ENCODE measurements at places on chromosomes 11 and 22. TPM values are rescaled to one million over a fixed set of nuclear protein-coding genes. Genes with fewer than 3 reads are reported as not detected.

Gene NOX4
- total RNA-seq, result 11.6 TPM

Gene PANX2
- total RNA-seq, result 0.07 TPM

Gene ARHGAP8
- total RNA-seq, result 18.9 TPM

Gene LRRN4CL
- total RNA-seq, result not detected

Gene XNDC1N
- 3.6 TPM for total RNA-seq

Gene GRIK4
- total RNA-seq, result 0.06 TPM

Gene OR6T1
- total RNA-seq, result not detected

DNA sequence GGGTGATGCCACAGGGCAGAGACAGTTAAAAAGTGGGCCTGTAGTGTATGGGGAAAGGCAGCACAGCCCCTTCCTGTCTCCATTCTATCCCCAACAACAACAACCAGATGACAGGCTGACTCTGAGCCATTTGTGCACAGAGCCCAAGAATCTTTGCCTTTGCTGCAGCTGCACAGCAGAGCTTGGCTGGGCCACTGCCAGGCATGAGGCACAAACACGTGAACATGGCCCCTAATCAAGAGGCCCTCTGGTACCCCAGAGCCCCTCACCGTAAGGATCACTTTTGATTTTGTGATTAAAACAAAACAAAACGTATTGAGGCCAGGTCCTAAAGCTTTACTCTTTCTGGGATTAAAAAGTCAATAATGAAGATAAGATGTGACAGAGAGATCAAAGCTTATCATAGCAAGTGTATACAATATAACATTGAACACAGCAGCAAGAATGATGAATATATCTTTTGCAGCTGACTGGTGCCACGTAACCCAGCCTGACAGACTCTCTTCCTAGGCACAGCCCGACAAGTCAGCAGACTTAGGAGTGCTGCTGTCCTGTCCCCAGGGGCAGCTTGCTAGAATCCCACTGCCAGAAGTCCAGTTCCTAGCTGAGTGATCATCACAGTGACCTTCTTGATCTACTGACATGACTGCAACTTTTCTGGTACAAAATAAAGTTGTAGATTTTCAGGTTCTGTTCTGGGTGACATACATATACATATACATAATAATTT is 117.8 kb downstream of the SERGEF start:
- no peak for DNase-seq

GRCh38 chr22:33455036-33455435 is 396.9 kb upstream of the SYN3 start:
- no peak for DNase-seq

DNA sequence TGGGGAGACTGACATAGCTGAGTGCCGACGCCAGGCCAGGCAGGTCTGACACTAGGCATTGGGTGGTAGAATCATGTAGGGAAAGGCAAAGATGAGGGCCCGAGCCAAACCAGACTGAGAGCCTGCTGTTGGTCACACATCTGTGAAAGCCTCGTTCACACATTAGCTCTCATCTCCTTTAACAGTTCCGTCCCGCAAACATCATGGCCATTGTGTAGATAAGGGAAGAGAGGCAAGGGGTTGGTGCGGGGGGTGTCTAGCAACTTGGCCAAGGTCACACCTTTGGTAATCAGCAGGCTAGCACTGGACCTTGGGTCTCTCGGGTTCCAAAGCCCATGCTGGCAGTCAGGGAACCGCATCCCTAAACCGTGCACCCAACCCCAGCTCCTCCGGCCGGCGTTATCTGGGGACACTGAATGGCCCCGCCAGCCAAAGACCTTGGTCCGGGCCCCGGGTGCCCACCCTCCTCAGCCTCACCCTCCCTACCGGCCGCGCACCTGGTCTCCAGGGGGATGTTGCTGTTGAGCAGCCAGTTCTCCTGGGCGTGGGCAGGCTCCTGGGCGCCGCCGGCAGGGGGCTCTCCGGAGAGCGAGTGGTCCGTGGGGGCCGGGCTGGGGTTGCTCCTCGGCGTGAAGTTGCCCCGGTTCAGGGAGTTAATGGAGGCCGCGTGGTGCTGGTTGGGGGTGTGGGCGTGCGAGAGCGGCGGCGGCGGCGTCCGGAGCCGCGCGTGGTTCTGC is 328.3 kb upstream of the NARS2 start:
- no peak for DNase-seq

DNA sequence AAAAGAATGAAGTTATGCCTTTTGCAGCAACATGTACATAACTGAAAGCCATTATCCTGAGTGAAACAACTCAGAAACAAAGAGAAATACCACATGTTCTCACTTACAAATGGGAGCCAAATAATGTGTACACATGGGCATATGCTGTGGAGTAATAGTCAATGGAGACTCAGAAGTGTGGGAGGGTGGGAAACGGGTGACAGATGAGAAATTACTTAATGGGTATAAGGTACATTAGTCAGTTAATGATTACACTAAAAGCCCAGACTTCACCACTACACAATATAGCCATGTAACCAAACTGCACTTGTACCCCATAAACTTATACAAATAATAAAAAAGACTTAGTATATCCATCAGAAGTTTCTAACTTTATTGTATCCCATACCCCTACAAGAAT is 674.1 kb upstream of the ARHGAP42 start:
- DNase-seq, result no peak

DNA sequence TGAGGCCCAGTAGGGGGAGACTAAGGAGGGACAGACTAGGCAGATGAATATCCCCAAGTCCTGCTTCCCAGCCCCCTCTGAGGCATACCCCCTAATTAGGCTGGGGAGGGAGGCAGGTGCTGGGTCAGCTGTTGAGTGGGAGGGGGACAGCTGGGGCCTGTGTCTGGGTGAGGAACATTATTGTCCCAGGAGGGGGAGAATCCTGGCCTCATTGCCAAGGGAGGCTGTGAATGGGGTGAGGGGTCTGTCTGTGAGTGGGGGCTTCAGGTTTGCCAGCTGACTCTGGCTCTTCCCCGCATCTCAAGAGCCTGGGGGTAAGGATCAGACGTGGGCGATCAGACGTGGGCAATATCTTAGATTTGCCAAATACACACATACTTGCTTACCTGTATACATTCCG is 2.1 kb downstream of the INPPL1 start:
- DNase-seq, result no peak

DNA sequence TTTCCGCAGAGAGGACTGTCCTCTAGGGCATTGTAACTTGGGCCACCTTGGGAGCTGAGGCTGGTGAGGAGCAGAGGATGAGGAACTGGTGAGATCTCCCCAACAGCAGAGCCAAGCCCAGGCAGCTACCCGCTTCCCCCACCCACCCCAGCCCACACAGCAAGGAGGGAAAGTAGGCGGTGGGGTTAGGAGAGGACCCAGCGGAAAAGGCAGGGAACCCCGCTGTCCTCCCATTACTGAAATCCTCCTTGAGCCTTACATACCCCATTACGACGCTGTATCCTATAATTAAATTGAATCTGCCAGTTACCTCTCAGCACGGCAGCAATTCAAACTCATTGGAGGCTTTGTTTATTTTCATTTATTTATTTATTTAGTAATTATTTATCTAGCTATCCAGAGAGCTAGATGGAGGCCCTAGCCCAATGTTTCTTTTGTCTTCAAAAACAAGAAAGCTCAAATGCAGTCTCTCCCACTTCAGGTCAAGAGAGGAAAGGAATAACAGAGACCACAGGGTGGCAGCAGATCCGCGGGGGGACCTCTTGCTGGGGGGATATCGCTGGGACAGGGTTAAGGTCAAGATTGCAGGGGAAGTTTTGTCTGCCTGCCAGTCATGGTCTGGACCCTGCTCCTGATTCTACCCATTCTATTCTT is 218.0 kb downstream of the ST3GAL4 start:
- no peak for DNase-seq

DNA sequence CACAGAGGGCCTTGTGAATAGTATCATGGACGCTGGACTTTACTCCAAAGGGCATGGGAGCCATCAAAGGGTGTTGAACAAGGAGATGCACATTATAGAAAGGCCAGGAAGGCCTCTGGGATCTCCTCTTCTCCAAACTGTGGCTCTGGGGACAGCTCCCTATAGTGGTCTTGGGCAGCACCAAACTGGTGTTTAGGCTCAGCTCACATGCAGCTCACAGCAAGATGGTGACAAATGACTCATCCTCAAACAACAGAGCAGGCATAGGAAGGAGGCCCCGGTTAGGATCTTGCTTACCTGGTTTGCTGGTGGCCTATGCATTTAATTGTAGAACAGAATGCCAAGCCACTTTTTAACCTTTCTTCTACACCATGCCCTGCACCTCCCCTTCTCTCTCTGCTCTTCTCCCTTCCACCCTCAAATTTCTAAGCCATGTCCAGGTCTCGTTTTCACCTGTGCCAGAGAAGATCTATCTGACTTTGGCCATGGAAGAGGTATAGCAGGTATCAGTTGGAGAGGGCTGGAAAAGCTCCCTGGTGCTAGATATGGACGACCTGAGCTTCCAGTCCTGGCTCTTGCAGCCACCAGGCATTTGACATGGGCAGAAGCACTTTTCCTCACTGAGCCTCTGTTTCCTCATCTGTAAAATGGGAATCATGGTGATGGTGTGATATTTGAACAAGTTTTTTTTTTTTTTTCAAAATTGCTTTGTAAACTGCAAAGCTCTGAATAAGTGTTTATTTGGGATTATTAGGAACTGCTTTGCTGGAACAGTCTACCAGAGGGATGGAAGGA is 14.4 kb upstream of the EHF start:
- DNase-seq, result no peak

GRCh38 chr11:120334332-120334731 is 1.9 kb upstream of the ARHGEF12 start:
- DNase-seq, result no peak

- no peak for DNase-seq
Observed at GRCh38 chr11:102453302-102453695, 734 bp upstream of the TMEM123 start.

DNA sequence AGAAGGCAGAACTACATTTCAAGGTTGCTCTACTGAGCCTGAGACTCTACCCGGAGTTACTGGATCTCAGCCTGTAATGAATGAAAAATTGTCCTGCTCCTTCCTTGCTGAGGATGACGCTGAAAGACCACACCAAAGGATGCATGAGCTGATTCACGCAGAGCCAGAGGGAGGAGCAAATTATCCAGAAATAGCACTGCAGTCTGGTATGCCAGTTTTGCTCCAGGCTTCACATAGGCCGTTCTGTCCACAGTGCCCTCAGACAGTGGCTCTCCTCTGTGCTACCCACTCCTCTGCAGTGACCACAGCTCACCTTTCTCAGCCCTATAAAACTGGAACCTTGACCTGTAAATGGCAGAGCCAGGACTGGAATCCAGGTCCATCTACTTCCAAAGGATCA is 79.3 kb upstream of the GALNT18 start:
- no peak for DNase-seq

GRCh38 chr22:41913842-41914534 is 886 bp downstream of the SHISA8 start:
- DNase-seq, result no peak

- peak; percentile 61 for DNase-seq
Observed at GRCh38 chr11:58577555-58578135, 1.2 kb upstream of the ZFP91 start.

DNA sequence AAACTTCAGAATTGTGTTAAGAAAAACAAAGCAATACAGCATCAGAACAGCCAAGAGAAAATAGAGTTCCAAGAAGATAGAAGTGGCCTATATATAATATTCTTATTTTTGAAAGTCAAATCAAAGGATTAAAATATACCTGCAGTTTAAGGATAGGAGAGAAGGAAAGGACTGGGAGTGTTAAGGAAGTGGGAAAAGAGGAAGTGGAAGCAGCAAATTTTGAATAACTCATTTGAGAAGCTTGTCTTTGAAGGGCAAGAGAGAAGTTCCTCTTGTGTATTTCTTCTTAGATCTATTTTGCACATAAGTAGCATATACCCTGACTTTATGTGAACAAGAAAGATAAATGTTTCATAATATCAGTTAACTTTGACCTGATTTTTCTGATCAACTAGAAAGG is 62.6 kb upstream of the SLC17A6 start:
- DNase-seq, result no peak

GRCh38 chr11:115290893-115291292 is 213.3 kb downstream of the CADM1 start:
- no peak for DNase-seq

- DNase-seq, result no peak
Observed at GRCh38 chr11:64566915-64567891, 23.8 kb upstream of the SLC22A12 start.

GRCh38 chr22:22374579-22374978 is 130.0 kb downstream of the VPREB1 start:
- DNase-seq, result no peak

DNA sequence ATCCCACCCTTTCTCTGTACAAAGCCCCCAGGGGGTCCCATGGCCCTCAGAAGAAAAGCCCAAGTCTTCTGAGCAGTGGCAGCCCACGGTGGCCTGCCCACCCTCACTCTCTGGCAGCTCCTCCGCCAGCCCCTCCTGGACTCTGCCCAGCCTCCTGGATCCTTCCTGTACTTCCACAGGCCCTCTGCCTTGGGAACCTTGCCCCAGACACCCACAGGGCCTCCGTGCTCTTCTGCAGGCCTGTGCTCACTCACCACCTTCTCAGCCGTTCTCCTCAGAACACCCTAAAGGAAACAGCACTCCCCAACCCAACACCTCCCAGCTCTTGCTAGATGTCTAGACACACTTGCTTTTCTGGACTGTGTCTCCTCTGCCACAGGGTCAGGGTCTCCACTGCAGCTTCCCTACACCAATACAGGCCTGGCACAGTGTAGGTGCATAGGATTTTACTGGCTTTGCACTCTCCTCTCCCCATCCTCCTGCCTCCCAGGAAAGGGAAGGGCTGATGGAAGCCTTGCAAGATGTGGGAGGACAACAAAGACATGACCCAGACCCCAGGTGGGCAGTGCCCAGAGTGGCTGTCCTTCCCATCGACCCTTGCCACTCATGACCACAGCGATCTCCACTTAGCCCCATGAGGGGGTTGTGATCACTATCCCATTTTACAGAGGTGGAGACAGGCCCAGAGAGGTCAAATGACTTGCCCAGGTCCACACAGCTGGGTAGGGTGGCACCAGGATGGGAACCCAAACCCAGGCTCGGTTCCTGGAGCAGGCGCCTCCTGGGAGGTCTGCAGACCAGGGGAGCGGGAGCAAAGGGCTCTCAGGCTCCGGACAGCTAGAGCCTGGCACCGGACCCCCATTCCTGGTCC is 2.0 kb downstream of the SCARF2 start:
- no peak for DNase-seq

DNA sequence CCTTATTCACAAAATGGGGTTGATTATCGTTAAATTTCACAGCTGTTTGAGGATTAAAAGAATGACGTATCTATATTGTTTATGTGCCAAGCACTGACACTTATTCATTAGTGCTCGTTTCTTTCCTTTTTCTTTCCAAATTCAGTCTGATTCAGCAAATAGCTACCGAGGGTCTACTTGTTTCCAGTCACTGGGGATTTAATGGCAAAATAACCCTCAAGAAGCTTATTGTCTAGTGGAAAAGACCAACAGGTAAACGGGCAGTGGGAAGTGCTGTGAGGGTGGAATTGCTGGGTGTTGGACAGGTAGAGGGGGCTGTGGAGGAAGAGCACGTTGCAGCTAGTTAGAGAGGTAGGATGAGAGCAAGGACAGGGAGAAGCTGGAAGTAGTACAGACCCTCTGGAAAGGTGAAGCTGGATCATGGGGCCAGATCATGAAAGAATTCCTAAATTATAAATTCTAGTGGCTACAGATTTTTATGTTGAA is 48.3 kb upstream of the BIRC3 start:
- no peak for DNase-seq

- DNase-seq, result no peak
Observed at GRCh38 chr11:16809886-16810668, 71.6 kb downstream of the C11orf58 start.

Data from epithelial cell of proximal tubule (primary cell).